NCI-H446 treated with DMSO at 0.1 percent for 48 hours (cell line): ENCODE measurements at places on chromosomes 11 and 22.

DNA sequence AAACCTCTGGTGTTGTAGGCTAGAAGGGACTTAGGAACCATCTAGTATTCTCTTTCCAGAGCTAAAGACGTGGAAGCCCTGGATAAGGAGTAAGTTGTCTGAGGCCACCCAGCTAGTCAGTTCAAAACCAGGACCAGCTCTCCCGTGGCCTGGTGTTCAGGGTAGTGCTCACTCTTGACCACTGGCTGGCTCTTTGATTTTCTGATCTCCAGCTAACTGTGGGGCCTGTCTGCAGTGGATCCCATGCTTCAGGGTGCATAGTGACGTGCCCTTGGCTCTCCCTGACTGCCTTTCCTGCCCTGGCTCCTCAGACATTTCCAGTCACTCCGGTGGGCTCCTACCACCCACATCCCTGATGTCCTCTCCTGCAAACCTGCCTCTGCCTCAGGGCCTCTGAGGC, 1.3 kb downstream of the CLMP start:
- DNase-seq = no peak

GRCh38 chr11:133927690-133928627, 28.8 kb downstream of the IGSF9B start:
- peak; percentile 7 for DNase-seq

DNA sequence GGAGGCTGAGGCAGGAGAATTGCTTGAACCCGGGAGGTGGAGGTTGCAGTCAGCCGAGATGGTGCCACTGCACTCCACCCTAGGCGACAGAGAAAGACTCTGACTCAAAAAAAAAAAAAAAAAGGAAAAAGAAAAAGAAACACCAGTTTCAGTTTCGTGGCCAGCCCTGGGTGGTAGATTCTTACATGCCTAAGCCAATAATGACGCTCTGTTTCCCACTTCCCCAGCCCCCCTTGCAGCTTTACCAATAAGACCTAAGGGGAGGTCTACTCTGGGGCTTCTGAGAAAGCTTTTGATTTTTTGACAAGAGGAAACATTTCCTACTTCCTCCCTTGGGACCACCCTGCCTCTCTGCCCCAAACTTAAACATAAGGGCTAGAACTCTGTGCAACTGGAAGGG, 30.0 kb upstream of the PTPRJ start:
- DNase-seq = no peak

DNA sequence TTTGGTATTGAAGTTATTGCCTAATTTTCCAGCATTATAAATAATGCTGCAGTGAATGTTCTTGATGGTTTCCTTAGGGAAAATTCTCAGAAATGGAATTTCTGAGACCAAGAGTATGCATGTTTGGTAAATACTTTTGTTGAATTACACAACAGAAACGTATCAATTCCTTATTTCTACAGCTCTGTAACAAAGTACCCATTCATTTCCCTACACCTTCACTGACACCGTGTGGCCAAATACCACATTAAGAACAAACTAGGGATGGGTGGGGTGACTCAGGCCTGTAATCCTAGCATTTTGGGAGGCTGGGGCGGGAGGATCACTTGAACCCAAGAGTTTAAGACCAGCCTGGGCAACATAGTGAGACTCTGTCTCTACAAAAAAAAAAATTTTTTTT, 21.8 kb downstream of the MCAM start:
- no peak for DNase-seq

DNA sequence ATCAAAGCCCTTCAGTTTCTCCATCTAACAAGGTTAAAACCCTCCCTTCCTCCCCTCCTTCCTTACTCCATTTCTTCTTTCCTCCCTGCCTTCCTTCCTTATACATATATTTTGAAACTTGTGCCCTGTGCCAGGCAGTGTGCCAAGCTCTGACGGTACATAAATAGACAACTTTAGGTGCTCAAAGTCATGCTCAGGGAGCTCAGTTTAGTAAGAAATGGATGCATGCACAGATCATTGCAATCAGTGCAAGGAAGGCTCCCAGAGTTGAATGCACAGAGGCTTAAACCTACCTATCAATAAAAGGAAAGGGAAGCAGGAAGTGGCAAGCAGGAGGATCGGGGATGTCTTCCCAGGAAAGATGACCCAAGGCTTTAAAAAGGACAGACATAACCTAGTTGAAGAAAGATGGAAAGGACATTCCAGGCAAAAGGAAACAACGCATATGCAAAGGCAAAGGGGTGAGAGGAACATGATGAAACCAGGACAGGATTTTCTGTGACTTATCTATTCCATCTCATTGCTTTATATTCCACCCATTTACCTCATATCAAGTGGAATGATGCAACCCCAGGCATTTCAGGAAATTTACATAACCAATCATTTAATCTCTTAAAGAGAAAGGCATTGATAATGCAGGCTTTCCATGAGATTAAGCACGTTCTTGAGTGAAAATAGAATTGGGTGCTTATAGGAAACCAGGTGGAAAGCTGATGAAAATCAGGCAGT, 13.2 kb downstream of the FZD4 start:
- DNase-seq = no peak
